Myocyte (in vitro differentiated cells): ENCODE measurements at places on chromosomes 2 and 18. TPM values are rescaled to one million over a fixed set of nuclear protein-coding genes. Genes with fewer than 3 reads are reported as not detected.

DNA sequence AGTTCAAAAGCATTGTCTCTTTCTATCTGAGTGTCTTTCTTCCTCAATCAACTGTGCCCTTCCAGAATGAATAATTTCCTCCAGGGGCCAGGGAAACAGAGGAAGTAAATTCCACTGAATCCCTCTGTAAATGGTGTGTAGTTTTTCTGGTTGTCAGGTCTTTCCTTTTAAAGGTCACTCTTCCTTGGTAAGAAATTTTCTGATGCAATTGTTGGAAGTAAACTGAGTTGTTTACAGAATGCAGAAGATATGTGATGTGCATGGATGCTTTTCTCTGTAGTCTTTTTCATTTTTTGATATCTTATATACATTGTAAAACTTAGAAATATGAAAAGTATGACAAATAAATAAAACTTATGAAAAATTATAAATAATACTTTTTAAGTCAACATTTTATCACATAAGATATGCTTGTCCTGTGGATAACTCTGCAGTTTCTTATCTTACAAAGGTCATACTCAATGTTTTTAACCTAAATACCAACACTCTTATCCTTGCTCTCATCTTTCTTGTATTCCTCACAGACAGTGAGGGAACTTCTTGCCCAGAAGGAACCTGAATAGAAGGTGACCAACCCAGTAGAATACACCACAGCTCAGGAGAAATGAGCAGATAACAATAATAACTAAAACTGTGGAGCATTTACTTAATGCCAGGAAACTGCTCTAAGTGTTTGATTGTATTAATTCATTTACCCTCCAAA is 234.5 kb downstream of the METTL4 start:
- no peak for DNase-seq

- DNase-seq = no peak
Observed at GRCh38 chr2:231908584-231908983, 17.6 kb downstream of the NPPC start.

DNA sequence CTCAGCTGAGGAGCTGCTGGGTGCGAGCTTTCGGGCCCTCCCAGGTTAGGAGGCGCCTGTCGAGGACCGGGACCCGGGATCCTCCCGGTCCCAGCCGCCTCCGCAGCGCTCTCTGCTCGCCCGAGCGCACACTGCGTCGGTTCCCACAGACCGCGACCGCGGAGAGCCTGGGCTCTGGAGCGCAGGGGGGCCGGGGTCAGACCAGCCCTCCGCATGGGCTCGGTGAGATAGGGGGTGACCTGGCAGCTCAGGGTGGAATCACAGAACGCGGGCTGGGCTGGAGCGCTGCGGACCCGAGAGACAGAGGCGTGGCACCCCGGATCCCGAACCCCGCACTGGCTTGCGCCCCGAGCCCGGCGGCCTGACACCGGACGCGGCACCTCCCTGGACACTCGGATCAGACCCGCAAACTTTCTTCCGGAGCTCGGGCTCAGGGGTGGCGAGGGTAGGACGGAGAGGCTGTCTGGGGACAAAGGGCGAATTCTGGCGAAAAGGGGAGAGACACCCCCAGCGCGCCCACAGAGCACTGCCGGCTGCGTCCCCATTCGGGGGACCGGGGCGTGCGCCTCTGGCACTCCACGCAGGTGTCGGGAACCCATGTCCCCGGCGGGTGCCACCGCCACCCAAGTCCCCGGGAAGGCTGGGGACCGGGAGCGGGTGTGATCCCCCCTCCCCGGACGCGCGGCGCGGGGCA is 612 bp downstream of the DIPK1C start:
- DNase-seq = no peak

DNA sequence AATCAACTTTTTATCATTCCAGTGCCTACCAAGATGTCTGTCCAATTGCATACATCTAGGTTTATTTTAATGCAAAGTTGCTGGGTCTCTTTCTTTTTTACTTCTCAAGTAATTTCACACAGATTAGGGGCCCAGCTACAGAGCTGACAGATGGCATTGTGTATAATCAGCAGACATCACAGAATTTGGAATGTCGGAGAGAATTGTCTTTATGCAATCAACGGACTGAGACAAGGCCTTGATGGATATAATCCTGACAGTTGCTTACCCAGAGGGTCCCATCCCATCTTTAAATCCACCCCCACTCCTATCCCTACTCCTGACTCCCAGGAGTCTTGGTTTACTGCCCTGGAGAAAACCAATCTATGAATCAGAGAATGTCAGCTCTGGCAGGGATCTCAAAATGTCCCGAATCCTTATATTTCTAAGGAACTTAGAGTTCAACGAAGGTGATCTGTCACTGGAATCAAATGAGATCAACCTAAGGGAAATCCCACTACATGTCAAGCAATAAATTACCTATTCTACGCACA is 142.0 kb downstream of the LRATD1 start:
- DNase-seq = no peak

DNA sequence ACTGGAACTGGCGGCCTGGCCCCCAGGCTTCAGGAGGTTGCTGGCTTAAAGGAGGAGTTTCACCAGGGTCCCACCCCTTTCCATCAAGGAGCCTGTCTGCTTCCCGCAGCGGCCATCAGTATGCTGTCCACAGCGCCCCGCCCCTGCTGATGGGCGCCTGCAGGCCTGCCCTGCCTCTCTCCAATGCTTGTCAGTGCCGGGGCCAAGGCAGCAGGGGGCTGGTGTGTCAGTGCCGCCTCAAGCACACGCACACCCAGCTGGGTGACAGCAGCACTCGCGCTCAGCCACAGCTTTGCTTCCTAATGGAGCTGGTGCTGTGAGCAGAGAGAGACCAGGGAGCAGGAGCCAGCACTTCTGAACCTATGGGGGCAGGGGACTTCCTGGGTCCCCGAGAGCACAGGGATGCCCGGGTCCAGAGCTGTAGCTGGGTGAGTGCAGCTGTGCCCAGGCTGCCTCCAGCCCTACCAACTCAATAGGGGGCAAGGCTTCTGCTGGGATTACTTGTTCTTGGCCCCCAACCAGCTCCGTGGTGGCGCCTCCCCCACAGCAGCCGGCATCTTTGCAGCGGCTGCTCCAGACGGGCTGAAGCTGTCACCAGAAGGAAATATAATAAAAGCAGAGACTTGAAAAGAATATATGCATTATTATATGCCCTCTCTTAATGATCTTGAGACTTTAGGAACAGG is 377.2 kb upstream of the LRATD1 start:
- no peak for DNase-seq

- no peak for DNase-seq
Observed at GRCh38 chr2:168565112-168565511, 109.0 kb downstream of the CERS6 start.

GRCh38 chr2:134445116-134445515 is 191.2 kb downstream of the MGAT5 start:
- no peak for DNase-seq

- no peak for DNase-seq
Observed at GRCh38 chr2:219775506-219775905, 148.1 kb downstream of the SLC4A3 start.

DNA sequence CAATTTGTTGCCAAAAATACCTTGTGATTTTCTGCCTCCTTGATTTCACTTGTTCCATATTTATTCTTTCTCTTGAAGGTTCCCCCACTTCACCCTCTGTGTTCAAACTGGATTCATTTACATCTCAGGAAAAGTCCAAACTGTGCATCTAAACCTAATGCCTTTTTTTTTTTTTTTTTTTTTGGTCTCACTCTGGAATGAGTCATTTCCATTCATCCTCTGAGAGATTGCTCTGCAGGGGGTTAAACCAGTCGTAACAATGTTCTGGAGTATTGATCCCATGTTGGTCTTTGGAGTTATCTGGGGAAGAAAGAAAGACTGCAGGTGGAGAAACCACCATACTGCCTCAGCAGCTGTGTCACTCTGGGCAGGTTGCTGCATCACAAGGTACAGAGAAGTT is 119.7 kb downstream of the TACR1 start:
- no peak for DNase-seq

- DNase-seq = no peak
Observed at GRCh38 chr2:11092701-11093335, 62.4 kb upstream of the SLC66A3 start.

SLC4A3 gene
- 4.3 and 7.0 TPM in 2 replicates for total RNA-seq

DNA sequence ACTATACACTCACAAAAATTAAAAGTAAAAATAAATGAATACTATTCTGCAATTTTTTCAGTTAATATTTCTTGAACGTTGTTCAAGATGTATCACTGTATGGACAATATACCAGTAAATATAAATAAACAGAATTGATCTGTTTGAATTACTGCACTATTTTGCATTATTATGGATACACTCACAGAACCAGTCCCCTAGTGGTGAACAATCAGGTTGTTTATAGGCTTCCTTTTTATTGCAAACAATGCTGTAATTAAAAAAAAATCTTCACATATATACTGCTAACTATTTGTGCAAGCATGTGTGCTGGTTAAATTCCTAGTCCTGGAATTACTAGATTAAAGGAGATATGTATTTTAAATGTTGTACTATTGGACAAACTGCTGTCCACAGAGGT is 306.0 kb downstream of the FBXO15 start:
- DNase-seq = no peak

DNA sequence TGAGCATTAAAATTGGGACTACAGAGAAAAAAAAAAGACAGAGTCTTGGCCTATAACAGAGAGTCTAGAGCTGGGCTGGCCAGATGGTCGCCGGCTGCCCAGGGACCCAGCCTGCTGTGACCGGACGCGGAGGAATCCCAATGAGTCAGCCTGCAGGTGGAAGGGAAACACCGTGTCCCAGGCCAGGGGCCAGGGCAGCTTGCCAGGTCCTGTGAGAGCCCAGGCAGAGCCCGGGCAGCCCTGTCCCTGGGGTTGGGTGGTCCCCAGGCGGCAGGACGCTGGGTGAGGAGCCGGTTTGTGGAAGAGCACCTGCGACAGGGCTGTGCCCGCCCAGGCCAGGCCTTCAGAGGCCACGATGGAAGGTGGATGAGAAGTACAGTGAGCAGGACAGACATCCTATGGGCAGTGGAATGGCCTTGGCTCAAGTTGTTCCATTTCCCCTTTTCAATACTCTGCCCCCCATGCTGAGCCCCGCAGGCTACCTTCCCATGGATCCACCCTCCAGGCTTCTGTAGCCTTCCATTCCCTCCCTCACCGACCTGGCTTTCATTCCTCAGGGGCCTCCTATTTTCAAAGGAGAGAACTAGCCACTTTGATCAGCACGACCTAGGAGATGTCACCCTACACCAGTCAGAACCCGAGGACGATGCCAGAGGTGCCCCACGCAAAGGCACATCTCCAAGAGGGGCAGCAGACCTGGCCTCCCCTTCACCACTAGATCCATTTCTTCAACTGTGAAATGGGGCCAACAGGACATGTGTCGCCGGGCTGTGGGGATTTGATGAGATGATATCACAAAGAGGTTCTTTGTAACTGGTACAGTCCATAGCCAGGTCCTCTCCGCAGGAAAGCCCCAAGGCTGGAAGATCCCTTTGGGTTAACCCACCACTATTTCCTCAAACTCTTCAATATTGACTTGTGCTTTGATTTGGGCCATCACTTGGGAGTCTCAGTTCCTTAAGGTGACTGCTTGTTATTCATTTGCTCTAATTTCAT is 87.5 kb downstream of the POLR1A start:
- DNase-seq = peak; percentile 59
